ENCODE measurements at places on chromosomes 3 and 15.

DNA sequence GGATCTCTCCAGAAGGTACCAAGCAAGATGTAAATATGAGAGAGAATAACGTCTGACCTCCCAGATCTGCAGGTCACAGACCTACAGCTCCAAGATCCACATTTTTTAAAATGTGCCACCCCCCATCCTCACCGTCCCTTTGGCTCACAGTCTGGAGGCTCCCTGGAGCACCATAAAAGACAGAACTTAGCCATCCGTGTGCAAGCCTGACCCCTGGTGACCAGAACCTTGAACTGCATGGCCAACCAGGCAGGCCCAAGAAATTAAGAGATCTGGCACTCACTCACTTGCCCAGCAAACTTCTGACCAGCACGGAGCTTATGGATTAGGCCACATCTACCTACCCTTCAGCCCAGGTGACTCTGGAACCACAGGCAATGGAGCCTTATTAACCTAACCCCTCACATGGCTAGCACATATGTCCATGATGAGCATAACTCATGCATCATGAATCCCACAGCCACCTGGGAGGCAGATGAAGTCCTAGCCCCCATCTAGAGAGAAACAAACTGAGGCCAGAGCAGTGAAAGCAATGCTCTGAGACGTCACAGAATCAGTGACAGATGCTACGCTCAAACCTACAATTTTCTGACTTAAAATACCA, 275.3 kb downstream of the UACA start:
- peak; percentile 60 for DNase-seq

GRCh38 chr3:138771585-138771984, 63.1 kb downstream of the PIK3CB start:
- no peak for DNase-seq

- DNase-seq, result peak; percentile 51
Measured at GRCh38 chr3:9316881-9317361, 45.9 kb upstream of the THUMPD3 start.

- DNase-seq, result no peak
Measured at GRCh38 chr15:72835294-72835890, 51.8 kb upstream of the ADPGK start.

DNA sequence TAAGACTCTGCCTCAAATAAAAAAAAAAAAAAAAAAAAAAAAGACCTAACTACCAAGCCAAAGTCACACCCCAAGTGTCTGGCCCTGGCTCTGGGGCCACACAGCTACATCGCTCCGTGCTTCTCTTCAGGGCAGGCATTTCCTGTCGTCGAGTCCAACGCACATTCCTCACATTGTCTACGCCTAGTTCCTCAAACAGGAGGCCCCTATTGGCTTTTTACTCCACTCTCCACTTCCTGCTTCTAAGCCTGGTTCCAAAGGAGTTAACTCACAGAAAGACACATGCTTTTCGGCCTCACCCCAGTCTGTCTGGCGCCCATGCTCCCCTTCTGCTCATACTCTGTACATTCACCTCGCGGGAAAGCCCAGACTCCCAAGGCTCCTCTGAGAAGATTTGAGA, 28.8 kb downstream of the KNG1 start:
- DNase-seq, result peak; percentile 14

DNA sequence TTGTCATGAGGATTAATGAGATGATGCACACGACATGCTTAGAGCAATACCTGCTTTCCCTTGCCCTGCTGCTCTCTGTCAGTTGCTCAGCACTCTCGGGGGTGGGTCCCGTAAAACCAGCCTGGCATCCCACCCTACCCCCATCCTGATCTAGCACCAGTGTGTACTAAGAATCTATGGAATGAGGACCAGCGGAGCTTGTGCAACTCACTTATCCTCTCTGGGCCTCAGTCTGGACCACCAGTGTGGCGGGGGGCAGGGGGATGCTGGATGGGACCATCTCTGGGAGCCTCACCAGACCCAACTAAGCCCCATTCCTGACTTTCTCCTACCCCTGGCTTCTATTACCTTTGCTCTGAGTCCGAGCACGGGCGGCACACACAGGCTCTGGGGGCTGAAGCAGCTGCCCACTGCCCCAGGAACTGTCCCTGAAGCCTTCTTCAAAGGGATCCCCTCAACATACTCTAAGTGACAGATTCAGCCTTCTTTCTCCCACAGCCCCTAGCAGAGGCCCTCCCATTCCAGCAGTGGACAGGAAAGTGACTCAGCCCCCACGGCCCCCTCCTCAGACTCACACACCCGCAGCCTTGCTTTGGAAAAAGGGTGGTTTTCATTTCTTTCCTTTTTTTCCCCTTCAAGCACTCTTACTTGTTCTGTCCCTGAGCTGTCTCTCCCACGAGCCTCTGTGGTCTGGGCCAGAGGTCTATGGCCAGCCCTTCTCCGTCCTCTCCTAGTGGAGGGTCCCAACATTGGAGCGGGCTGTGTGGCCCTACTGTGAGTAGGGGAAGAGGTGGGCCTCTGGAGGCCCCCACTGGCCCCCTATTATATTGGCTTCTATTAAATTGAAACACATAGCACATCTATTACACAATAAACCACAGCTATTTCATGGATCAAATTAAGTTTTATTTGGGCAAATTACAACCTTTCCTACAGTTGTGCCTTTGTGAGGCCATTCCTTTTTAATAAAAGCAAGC, 100.3 kb downstream of the SMAD6 start:
- DNase-seq, result no peak

DNA sequence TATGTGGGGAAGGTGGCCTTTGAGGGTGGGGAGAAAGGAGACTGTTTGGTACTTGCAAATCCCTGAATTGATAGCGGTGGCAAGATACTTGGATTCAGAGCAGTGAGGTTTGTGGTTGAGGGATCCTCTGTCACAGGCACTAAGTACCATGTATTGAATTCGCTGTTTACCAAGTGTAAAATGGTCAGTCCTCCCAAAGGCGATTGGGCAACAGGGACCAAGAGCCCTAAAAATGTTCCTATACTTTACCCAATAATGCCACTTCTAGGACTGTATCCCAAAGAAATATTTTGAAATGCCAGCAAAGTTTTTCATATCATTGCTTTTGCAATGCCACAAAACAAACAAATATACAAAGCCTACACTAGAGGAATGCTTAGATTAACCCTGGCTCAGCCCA, 43.4 kb upstream of the MRPS22 start:
- no peak for DNase-seq

DNA sequence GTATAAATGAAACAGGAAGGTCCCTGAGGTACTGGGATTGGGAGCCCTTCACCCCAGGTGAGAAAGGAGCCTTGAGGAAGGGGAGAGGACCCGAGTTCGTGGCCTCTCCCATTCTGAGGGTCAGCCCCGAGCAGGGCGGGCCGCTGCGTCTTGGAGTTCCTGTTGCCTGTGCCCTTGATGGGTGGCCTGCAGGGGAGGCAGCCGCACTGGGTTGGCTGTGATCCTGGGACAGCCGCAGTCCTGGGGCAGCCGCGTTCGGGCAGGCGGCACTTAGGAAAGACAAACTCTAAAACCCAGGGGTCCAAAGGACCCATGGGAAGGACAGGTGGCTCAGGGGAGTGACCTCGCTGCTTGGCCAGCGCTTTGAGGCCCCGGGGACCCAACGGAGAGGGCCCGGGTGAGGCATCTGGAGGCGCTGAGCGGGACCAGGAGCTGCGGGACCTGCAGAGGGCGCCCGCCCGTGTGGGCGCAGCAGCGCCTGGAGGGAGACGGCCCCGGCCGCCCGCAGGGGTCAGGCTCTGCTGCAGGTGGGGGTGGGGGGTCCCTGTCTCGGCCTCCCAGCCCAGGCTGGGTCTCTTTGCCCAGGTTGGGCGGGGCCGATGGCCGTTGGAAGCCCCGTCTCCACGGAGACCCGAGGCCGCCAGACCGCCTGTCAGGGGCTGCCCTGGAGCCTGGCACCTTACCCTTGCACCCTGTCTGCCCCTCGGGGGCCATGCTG, 65.1 kb downstream of the HMCES start:
- DNase-seq, result no peak

- DNase-seq, result no peak
Measured at GRCh38 chr3:58708116-58708791, 41.7 kb upstream of the FAM3D start.

- no peak for DNase-seq
Measured at GRCh38 chr3:190560013-190560895, 46.4 kb downstream of the IL1RAP start.

DNA sequence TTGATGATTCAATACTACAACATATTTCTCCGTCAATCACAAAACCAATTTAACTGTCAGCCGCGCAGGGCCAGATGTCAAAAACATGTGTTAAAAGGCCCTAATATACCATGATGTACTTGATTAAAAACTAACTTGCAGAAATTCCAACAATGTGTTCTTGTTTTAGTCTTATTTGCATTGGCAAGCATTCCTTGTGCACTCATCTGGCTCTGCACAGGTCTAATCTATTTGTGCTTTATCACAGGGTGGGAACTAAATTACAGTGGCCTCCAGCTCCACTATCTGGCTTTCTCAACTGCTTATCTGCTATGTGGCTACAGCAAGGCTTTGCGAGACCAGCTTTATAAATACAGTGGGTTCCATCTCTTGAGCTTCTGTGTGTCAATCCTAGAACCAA, 455.5 kb downstream of the ERC2 start:
- DNase-seq, result no peak

DNA sequence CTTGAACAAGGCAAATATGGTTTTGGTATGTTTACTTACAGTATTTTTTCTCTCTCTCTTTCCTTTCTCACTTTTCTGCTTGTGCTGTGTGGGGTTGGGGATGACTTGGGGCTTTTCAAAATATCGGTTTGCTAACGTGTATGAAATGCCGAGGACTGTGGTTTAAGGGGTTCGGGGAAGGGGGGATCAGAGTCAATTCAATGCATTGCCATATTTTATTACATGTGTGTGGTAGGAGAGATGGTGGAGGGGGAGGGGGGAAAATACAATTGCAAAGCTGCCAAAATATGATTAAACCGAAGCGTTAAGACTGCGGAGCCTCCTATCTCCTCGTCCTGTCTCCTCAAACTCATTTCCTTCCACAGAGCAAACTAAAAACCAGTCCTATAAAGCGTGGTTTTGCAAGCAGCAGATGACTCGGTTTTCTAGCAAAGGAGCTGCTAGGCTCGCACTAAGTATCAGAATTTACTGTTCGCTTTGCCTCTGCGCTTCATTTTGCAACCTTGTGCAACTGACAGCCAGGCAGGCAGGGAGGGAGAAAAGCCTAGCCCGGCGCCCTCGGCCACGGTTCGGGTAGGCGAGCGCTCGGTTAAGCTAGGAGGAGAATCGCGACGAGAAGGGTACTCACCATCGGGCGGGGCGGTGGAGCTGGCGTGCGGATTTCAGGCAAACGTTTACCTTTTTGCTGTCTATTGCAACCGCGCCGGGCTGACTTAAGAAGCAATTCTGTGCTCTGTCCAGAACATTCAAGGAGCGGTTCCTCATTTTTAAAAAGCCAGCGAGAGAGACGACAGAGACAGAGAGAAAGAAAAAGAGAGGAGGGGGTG, 4.0 kb upstream of the NR2F2 start:
- peak; percentile 62 for DNase-seq

GRCh38 chr3:171230865-171231264, 204.3 kb upstream of the SLC2A2 start:
- peak; percentile 73 for DNase-seq

GRCh38 chr3:45608885-45609284, 14.3 kb downstream of the LIMD1 start:
- no peak for DNase-seq

GRCh38 chr3:104831071-104831470, 535.6 kb upstream of the ALCAM start:
- no peak for DNase-seq

GRCh38 chr3:97197830-97198229, 383.4 kb downstream of the EPHA6 start:
- DNase-seq, result no peak

DNA sequence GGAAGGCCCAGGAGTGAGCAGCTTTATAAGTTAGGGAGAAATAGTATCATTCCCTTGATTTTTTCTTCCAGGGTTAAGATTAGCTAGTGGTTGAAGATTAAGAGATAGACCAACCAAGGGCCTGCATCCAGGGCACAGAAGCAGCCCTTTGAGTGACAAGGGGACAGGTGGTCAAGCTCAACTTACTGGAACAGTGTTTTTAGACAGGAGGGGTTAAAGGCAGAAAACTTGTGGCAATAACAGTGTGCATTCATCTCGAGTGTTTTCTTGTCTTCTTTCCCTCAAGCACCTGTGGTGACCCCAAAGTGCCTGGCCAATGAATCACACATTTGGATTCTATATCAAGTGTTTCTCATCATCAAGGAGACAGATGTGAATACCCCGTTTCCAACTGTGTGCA, 267.5 kb downstream of the PDCD6IP start:
- DNase-seq, result no peak

DNA sequence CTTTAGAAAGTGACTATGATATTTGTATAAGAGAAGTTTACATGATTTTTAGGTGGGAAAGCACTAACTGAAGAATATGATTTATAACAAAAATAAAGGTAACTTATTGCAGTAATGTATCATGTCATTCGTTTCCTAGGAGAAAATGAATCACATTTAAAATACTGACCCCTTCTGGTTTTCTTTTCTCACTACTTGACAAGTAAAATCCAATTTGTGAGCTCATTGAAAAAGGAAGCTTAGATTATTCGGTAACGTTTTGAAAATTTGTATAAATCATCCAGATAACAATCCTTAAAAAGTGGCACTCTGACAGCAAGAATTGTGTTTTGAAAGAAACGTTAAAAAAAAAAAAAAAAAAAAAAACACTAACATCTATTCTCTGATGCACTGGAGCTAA, 39.0 kb downstream of the NSUN3 start:
- DNase-seq, result no peak

DNA sequence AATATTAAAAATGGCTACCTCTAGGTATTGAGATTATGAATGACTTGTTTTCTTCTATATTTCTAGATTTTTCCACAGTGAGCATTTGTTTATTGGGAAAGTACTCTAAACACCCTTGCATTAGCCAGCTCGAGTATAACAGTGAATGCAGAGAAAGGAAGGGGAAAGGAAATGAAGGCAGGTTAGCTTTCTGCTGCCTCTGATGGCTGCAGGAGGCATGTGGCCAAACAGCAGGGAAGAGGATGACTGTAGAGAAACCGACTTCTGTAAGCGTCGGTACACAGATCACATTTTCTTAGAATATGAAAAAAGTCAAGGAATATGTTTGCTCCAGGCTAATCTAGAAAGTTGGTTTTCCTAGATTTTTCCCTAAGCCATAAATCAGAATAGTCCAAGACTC, 19.8 kb downstream of the GNB5 start:
- DNase-seq, result peak; percentile 9

- DNase-seq, result peak; percentile 84
Measured at GRCh38 chr15:63501256-63502089, 2.9 kb upstream of the USP3 start.

GRCh38 chr15:31017311-31017710, 25.9 kb upstream of the MTMR10 start:
- no peak for DNase-seq

DNA sequence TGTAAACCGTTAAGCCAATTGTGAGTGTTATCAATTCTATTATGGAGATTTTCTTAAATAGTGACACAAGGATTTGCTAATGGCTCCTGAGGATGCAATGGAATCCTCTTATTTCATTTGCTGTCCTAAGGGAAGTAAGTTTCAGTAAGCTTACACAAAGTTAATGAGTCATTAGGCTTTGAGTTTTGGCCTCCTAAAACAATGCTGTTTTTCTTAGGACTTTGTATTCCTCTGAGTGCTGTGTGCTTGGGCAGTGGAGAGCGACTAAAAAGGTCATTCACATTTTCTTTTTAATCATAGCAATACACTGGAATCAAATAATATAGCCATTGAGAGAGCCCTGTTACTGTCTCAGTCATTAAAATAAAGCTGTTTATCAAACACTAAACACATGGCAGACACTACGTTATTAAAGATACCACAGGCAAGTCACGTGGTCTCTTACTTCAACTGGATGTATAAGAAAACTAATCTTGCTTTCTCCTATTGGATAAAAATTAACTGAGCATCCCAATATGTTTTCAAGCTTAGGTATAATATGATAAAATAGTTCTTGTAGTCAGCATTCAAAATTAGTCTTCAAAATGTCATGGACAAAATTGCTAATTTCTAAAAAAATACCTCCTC, 290.8 kb downstream of the NLGN1 start:
- no peak for DNase-seq

Measured in mammary epithelial cell (primary cell).